ENCODE measurements at places on chromosomes 3 and 15.

- no peak for DNase-seq
Measured at GRCh38 chr3:14331251-14331650, 71.2 kb upstream of the SLC6A6 start.

- no peak for DNase-seq
Measured at GRCh38 chr3:197599089-197599765, 43.5 kb upstream of the BDH1 start.

DNA sequence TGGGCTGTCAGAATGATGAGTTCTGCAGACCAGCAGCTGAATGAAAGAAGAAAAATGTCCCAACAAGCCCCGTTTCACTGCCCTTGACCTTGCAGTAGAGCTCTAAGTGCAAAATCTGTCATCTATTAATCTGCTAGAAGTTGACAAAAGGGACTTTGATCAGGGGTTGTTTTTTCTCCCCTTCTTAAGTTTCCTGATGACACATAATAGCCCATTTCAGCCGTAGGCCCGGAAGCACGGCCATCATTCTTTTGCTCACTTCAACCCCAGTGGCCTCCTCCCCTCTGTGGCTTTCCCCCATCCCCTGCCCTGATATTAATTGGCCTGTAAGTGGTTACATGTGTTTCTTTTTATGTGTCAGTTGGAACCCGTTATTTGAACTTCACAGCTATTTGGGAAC, 298.9 kb downstream of the RPLP1 start:
- DNase-seq, result no peak

DNA sequence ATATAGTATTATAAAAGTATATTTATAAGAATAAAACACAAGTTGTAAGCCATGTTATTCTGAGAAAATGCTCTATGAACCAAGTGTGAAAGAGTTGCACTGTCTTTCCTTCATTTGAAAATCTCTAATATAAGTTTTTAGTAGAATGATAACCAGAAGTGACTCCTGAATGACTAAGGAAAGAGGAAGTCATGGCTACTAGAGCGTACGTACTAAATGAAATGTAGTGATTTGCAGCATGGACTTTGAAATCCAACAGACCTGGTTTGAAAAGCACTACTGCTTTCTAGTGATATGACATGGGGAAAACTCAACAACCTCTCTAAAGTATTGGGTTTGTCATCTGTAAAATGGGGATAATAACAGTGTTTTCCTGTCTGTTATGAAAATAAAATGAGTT, 10.3 kb upstream of the DNAJC13 start:
- DNase-seq, result no peak

DNA sequence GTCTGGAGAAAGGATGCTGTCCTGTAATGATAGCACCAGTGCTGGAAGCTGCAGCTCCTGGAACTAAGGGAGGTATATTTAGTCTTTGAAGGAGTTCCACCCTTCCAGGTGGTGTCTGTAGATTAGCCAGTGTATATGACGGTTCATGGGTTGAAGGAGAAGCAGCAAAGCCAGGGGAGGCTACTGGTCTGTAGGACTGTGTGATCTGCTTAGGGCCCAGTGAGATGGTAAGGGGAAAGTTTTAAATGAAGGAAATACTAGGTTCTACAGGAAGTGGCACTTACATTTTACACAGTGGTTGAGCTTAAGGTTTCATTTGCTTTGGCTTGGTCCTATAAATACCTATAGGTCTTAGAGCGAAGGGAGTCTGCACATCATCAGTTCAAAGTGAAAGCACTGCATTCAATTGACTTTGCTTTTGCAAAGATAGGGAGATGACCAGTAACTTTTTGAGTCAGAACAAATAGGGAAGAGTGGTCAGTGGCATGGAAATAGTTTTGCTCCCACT, 5.6 kb downstream of the SLC25A38 start:
- no peak for DNase-seq

- DNase-seq, result no peak
Measured at GRCh38 chr3:43707266-43707665, 16.5 kb downstream of the ABHD5 start.

GRCh38 chr3:62143843-62144450, 229.4 kb downstream of the FEZF2 start:
- no peak for DNase-seq

DNA sequence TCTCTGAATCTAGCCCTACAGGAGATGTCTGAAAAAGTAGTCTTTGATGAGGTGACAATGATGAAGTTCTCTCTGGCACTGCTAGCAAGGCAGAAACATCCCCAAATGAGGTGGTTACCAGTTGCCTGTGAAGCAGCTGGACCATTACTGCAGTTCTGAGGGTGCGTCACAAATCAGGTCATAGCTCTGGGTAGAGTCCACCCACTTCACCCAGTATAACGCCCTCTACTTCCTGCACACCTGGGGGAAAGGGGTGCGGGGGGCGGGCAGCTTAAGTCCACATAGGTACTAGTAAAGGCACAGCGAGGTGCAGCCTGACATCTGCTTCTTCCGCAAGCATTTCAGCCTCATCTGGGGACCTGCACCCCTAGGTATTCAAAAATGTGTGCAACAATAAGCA, 13.4 kb upstream of the SATB1 start:
- no peak for DNase-seq

DNA sequence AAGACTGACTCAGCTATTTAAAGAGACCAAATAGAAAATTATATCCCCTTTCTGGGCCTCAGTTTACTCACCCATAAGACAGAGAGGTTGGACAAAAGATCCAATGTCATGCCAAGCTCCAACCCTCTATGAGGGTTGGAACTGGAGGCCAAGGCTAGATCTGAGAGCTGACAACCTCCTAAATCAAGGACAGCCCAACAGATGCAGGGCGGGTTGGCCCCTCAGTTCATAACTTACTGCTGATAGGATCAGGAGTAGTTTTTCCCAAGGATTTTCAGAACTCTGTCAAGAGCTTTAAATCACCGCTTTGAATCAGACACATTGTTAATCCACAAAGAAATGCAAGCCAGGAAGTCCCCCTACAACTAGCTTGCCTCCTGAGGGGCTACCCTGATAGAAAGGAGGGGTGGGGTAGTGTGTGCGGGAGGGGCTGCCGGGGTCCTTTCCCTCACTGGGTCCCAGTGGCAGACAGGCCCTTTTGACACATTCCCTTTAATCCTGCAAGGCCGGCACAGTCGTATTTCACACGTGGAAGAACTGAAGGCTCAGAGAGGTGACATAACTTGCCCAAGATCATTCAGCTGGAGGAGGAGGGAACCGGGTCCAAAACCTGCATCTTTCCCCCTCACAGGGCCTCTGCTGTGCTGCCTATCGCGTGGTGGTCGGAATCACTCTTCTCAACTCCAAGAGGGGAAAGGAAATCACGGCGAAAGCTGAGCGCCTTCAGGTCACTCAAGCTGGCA, 21.4 kb downstream of the BMF start:
- DNase-seq, result no peak

- DNase-seq, result no peak
Measured at GRCh38 chr3:173770796-173771573, 373.4 kb downstream of the NLGN1 start.

- no peak for DNase-seq
Measured at GRCh38 chr3:106036696-106037095, 167.9 kb upstream of the CBLB start.

DNA sequence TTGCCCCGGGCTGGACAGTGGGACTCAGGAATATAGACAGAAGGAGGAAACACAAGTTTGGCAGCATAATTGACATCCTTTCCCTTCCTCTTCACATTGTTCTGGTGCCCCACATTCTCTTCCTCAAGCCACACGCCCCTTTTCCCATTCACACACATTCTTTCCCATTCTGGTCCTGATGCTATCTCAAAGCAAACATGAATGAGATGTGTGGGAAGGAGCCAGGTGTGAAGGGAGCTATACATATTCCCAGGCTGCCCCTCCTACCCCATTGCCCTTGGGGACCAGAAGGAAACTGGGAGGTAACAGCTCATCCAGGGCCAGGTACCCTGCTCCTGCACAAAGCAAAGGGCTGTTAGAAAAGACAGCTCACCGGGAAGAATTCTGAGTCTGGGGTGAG, 23.4 kb upstream of the CLK3 start:
- no peak for DNase-seq

- DNase-seq, result no peak
Measured at GRCh38 chr15:43998607-43999006, 171.8 kb downstream of the WDR76 start.

GRCh38 chr3:125145751-125146475, 66.6 kb downstream of the SLC12A8 start:
- DNase-seq, result no peak

GRCh38 chr3:40099871-40100270, 209.6 kb upstream of the EIF1B start:
- DNase-seq, result no peak

DNA sequence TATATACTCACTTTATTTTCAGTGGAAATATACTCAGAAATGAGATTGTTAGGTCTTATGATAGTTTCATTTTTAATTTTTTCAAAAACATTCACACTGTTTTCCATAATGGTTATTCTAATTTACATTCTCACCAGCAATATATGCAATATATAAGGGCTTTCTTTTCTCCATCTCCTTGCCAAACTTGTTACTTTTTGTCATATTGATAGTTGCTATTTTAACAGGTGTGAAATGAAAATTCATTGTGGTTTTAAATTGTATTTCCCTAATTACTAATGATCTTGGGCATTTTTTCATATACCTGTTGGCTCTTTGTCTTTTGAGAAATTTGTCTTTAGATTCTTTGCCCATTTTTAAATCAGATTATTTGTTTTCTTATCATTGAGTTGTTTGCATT, 325.2 kb downstream of the DIPK2A start:
- no peak for DNase-seq

DNA sequence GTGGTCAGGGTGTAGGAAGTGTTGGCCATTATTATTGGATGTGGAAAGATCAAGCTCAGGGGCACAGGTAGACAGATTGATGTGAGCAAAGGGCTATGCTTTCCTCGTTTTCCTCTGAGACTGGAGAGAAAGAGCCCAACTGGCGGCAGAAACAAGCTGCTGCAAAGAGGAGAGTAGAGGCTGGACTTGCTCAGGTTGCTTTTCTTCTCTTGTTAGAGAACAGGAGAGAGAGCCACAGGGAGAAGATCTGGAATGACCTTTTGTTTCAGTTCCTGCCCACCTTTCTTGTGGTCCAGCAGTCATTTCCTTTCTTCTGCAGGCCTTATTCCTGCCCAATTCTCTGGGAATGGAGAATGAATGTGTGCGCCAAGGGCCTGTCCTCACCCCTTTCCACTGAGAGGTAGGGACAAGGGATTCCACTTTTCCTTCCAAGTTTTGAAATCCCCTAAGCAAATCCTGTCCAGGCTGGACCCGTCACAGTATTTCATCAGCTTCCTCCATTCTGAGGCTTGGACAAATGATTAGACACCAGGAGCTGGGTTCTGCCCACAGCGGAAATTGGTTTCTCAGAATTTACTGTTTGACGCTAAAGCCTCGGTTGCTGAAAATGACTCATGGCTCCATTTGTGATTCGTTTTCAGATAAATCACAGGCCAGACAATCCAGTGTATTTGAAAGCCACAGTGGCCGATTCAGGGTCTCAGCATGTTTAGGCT, 16.1 kb downstream of the ZNF80 start:
- DNase-seq, result no peak

GRCh38 chr3:152656214-152656971, 178.5 kb upstream of the P2RY1 start:
- no peak for DNase-seq

GRCh38 chr3:194310060-194310835, 40.9 kb downstream of the CPN2 start:
- DNase-seq, result no peak

DNA sequence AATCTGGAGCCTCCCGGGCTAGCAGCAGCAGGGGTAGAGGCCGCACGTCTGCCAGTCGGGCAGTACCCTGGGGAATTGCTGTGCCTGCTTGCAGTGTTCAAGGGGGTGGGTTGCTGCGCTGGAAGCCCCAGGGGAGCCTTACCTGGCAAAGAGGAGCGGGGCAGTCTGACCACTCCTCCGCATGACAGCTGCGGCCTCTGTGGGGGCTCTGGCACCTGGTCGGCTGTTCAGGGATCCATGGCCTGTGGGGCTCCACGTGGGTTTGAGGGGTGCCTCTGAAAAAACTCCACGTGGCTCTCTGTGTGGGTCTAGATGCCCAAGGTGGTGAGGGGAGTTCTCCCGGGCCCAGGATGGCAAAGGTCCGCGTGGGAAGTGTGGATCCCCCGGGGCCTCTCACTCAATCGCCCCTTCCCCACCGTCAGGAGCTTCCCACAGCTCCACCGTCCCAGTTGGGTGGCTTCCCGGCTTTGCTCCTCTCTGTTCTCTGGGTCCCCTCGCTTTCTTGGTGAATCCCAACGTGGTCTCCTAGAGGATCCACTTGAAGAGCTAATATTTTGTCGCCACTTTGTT, 184.5 kb downstream of the EFHB start:
- no peak for DNase-seq

- DNase-seq, result no peak
Measured at GRCh38 chr15:89766357-89767311, 9.5 kb upstream of the MESP2 start.

GRCh38 chr3:154795582-154795981, 284.5 kb upstream of the MME start:
- DNase-seq, result no peak

DNA sequence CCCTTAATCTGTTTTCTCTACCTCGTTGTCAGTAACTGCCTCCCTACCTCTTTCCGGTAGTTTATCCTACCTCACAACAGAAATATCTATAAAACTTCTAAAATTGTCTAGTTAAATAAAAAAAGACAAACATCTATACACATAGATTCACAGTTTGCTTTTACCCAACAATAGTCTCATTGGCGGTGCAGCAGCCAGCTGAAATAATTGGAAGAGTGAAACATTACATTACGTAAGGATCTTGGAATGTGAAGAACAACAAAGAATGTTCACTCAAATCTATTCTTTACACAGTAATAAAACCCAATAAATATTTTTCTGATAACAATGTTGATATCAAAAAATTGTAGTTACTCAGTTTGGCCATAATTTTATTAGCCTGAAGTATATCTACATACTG, 115.5 kb upstream of the ARPP21 start:
- DNase-seq, result no peak

GRCh38 chr15:45573961-45574629, 13.1 kb upstream of the BLOC1S6 start:
- no peak for DNase-seq

GRCh38 chr3:130569461-130570365, 52.7 kb downstream of the COL6A6 start:
- DNase-seq, result no peak

GRCh38 chr15:79932447-79932846, 35.6 kb upstream of the MTHFS start:
- no peak for DNase-seq

- DNase-seq, result no peak
Measured at GRCh38 chr3:11553436-11554235, 90.1 kb downstream of the VGLL4 start.

GRCh38 chr15:58285212-58285920, 146.4 kb upstream of the LIPC start:
- DNase-seq, result no peak

DNA sequence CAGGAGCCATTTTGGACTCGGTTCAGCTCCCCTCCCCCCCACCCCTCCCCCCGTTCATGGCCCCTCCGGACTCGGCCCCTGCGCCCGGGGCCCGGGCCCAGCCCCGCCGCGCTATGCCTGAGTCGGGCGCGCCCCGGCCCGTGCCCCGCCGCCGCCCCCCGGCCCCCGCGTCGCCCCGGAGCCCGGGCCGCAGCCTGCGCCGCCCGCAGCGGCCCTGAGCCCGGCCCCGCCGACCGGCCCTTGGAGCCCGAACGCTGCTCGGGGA, 155 bp downstream of the ACVR2B start:
- no peak for DNase-seq

Data from cerebellar nuclear complex (tissue), 1 donor.